ENCODE measurements at places on chromosomes 6 and 20.
A peak's percentile ranks its signal among the peaks of the same experiment; 100 is the strongest.

GRCh38 chr6:96301781-96302180 lies 219.8 kb upstream of the UFL1 start:
- peak; percentile 2 for DNase-seq

DNA sequence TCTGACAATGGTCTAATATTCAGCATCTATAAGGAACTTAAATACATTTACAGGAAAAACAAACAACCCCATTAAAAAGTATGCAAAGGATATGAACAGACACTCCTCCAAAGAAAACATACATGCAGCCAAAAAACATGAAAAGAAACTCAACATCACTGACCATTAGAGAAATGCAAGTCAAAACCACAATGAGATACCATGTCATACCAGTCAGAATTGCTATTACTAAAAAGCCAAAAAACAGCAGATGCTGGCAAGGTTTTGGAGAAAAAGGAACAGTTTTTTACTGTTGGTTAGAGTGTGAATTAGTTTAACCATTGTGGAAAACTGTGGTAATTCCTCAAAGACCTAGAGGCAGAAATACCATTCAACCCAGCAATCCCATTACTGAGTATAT lies 339.0 kb upstream of the ADGRB3 start:
- no peak for DNase-seq

- DNase-seq, result no peak
These were observed 34.4 kb upstream of the LOC128125822 start for GRCh38 chr6:63537959-63538300.

DNA sequence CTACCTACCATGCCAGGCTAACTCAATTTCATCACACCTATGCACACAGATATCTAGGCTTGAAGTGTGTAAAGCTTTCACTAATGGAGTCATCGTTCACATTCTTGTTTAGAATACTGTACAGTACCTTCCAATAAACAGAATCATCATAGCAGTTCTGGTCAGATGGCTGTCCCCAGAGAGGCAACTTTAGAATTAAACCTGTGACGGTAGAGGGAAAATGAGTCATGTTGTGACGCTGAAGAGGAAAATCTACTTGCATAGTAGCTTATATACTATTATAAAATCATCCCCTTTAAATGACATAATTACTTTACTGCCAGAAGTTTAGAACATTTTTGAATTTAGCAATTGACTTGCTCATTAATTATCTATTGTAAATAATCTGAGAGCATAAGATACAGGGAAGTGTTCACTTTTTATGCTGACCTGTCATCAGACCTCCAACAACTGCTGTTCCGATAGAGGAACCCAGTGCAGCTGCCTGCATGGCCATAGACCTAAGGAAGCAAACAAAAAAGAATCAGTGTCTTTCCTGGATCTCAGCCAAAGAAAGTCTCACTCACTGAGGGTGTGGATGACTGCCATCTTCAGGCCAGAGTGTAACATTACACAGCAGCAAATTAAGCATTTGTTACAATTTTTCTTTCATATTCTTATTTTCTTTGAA lies 29.8 kb downstream of the RHAG start:
- peak; percentile 93 for DNase-seq

DNA sequence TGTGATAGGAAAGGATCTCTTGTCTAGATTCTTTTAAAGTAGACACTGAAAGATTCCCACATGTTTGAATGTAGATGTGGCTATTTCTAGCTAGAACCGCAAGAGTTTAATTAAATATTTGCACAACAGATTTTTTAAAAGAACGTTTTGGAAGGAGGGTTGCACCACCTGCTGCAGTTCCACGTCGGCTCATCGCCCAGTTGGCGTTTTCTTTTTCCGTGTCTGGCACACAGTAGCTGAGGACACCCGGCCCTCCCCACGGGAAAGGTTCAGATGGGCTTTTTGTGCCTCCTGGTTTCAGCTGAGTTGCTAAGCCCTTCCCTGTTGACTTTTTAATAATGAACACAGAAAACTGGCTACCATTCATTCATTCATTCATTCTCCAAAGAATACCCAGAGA lies 41.8 kb upstream of the DOK5 start:
- no peak for DNase-seq

Data from PC-3 (cell line).